Stimulated activated CD8-positive, alpha-beta memory T cell treated with anti-CD3 and anti-CD28 coated beads, Interleukin-2, amount 100 ng/mL, for 48 hours (primary cell): ENCODE measurements at places on chromosomes 16 and 17.

- no peak for DNase-seq
These were observed 257.3 kb upstream of the SALL1 start for GRCh38 chr16:51408357-51408756.

- no peak for DNase-seq
These were observed 168.1 kb upstream of the RBL2 start for GRCh38 chr16:53266156-53266555.

GRCh38 chr17:10172241-10172741 lies 26.1 kb downstream of the GAS7 start:
- no peak for DNase-seq

DNA sequence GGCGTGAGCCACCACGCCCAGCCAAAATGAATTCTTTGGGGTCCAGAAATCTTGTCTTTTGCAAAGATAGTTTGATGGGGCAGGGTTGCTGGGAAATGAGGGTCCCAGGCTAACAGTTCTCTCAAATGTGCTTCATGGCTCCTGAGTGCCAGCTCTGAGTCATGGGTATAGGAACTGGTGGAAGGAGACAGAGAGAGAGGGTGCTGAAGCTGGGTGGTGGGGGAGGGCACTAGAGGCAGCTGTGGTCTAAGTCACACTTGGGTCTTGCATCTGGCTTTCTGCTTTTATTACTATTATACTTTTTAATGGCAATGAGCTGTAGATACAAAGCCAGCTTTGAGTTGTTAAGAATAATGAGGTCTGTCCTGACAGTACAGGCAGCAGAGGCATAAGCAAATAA lies 54.6 kb downstream of the PRKCA start:
- no peak for DNase-seq

DNA sequence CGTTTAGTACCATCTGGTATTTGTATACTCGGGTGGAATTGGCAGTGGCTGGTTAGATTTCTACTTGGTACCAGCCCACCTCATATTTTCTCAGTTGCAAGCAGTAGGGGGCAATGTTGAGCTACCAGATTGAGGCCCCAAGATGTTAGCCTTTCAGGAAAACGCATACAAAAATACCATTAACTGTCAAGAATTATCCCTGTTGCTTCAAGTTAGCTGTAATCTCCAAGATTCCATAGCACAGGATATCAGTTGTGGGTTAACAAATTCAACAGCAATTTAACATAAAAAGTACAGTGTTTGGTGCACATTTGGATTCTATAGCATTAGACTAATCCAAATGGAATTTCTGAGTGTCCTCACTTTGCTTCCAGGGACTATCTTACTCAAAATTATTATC lies 188.2 kb downstream of the FTO start:
- DNase-seq: peak; percentile 29

DNA sequence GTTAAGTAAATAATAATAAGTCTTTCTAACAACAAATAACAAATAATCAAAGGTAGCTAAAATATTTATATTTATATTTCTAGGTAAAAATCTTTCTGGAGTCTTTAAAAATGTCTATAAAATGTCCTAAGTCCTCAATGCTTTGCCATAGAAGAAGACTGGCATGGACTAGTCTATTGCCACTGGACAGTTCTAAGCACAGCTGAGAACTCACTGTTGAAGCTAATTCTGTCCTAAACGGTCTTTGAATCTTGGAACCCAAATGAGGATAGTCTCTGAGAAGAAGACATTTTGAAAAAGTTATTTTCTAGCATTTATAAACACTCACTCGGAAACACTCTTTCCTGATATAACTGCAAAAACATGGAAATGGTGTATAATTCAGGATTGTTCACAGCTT lies 539 bp downstream of the MYH8 start:
- no peak for DNase-seq

GRCh38 chr17:352421-353212 lies at the start of gene RPH3AL:
TSS of gene RPH3AL (minus strand) at chr17:352807. CDS start at chr17:327543, 25,264 bp downstream.
- no peak for DNase-seq

GRCh38 chr16:11384184-11384955 lies 39.1 kb downstream of the RMI2 start:
- no peak for DNase-seq

GRCh38 chr16:85999778-86000177 lies 100.8 kb downstream of the IRF8 start:
- no peak for DNase-seq

DNA sequence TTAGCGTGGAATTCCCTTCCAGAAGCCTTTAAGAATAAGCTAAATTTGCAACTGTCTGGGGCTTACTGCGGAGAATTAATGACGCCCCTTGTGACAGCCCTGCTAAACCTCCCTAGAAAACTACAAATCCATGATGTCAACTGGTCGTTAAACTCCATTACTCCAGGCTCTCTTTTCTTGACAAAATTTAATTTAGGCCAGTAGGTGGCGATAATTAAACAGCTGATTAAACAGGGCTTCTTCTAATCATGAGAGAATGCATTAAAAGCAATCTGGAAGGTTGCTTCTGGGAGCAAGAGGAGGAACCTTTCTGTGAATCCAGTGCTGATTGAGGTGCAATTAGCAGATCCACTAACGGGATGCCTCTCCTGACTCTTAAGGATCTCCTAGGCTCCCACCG lies 8.1 kb upstream of the NLRP1 start:
- no peak for DNase-seq

- peak; percentile 54 for DNase-seq
These were observed 54.5 kb downstream of the NDE1 start for GRCh38 chr16:15704545-15704987.

- no peak for DNase-seq
These were observed 32.6 kb downstream of the ERN1 start for GRCh38 chr17:64097196-64097936.

DNA sequence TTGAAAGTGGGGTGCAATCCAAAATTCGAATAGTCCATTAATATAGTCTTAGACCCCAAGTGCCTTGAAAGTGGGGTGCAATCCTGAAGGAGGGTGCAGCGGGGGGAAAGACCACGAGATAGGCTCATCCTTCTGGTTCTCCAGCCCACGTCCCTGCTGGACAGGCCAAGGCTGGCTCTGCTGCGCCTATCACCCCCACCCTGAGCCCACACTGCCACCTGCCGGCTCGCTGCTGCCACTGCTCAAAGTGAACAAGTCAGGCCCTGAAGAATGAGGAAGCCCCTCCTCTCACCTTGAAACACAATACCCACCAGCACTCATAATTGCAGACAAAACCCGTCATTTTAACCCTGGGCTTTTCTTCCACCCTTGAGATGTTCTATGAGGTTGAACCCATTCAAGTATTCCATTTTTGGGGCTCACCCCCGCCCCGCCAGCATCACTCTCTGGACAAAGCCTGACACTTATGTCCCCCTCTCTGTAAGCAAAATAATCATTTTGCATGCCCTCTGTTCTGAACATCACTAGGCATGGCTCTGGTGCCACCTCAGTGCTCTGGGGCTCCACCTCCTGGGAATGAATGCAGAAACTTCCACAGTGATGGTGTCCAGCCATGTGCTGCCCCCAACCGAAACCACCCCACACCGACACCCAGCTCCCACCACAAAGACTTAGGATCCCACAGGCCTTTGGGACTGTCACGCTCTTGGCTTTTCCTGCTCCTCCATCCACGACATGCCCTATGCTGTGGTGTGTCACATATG lies 56.8 kb downstream of the BEAN1 start:
- peak; percentile 60 for DNase-seq

GRCh38 chr17:16287563-16288027 lies 65.7 kb downstream of the CENPV start:
- DNase-seq: no peak

- no peak for DNase-seq
These were observed 5.8 kb upstream of the FASN start for GRCh38 chr17:82103553-82104451.

- DNase-seq: no peak
These were observed at the start of gene FOXF1 for GRCh38 chr16:86510465-86511261. TSS of gene FOXF1 (plus strand) at chr16:86510527. CDS start at chr16:86510570, 43 bp downstream.

GRCh38 chr16:57146735-57147134 lies 39.1 kb downstream of the PSME3IP1 start:
- no peak for DNase-seq

DNA sequence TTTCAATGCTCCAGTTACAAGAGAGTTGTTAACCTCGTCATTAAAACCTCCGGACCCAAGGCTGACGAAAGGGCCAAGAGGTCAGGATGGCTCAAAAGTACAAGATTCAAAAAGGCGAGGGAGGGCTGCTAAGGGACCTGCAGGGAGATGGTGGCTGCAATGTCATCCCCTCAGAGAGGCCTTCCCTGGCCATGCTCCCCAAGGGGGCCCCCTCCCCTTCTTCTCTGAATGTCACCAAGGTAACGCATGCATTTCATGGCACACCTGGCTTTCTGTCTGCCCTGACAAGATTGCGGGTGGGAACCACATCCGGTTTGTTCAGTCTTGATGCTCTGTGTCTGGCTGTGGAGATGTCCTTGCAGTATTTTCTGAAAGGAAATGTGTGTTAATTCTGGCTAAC lies 89.9 kb downstream of the C16orf78 start:
- DNase-seq: peak; percentile 30

DNA sequence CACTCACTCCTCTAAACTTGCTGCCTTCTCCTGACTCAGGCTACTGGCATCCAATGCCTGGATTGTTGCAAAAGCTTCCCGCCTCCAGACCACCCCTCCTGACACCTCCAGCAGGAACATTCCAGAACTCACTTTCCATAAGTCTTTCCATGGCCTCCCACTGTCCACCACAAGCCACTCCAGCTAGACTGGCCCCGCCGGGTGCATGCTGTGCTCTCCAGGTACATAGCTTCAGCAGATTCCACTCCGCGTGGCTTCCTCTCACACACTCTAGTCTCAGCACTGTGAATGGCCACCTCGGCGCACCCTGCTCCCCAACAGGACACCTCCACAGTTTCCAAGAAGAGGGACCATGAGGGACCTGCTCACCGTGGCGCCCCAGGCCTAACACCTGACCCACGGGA lies 25.9 kb upstream of the FAAP100 start:
- no peak for DNase-seq

GRCh38 chr16:4382795-4383357 lies 11.2 kb downstream of the VASN start:
- DNase-seq: no peak

- DNase-seq: no peak
These were observed 10.0 kb upstream of the RIPOR1 start for GRCh38 chr16:67518676-67519075.

DNA sequence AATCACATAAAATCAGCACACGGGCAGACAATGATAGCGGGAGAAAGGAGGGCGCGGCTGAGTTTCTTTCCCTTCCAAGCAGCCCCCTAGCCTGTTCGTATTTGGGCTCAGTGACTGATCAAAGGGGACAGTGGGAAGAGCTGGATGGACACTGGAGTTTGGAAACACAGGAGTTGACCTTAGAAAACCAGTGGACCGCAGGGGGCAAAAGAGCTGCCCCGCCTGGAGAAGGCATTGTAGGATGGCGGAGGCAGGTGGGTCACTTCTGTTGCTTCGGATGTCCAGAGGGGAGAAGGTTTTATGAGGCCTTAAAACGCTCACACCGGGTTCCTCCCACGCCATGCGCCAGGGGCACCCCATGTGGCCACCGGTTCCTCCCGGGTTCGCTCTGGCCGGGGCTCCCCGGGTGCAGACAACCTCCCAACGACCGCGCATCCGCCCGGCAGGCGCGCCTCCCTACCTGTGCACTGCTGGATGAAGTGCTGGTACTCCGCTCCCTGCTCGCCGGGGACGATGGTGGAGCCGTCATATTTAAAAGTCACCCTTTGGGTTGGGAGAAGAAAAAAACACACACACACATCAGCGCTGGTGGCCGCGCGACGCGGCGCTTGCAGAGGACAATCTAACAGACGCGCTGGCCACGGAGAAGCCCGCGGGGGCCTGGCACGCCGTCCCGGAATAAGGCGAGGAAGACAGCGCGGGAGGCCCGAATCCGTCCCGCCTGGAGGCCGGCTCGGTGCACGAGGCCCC lies 662 bp downstream of the COTL1 start:
- no peak for DNase-seq

DNA sequence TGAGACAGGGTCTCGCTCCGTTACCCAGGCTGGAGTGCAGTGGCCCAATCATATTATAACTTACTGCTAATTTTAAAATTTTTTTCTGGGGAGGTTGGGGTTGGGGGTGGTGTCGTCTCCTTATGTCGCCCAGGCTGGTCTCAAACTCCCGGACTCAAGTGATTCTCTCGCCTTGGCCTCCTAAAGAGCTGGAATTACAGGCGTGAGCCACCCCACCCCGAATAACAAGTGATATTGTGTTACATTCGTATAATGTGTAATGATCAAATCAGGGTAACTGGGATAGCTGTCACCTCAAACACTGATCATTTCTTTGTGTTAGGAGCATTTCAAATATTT lies 16.2 kb upstream of the KPNA2 start:
- DNase-seq: no peak

DNA sequence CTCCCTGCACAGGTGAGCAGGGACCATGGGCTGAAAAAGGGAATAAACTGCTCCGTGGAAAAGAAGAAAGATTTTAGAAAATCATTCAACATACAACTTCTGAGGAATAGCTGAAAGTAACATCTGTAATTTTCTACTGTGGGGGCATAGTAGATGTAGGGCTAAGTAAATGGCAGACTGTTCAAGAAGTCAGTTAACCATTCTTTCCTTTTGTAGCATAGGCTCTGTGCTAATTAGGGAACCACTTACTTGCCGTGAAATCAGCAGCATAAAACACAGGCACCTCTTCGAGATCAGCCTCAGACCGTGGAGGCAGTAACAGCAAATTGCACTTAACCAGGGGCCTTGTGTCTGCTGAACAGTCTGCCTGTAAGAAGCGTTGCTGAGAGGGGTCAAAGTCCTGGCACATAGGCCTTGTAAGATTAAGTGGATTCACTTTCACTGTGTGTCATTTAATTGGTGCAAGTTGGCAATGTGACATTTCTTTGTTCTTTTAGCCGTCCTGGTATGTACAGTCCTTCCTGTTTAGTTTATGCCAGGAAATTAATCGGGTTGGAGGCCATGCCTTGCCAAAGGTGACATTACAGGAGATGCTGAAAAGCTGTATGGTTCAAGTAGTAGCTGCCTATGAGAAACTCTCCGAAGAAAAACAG lies 10.4 kb downstream of the COG1 start:
- DNase-seq: no peak

- no peak for DNase-seq
These were observed 42.2 kb downstream of the WWP2 start for GRCh38 chr16:69804297-69804696.

GRCh38 chr16:67881621-67882161 lies 3.0 kb upstream of the NRN1L start:
- DNase-seq: no peak

DNA sequence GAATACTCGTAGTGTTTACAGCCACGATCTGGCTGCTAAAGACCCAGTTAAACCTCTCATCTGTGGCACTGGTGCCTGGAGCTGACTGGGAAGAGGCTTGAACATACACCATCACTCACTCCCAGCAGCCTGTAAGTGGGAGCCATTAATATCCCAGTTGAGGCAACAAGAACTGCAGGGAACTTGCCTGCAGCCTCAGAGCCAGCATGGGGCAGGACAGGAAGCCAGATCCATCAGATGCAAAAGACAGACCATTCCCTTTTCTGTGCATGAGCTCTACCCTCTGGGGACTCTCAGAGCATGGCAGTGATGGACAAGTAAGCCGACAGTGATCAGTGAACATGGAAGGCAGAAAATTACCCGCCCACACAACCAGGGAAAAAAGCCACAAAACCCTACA lies 91.8 kb downstream of the TMEM132E start:
- no peak for DNase-seq
